ENCODE measurements at places on chromosomes 2 and 18.

DNA sequence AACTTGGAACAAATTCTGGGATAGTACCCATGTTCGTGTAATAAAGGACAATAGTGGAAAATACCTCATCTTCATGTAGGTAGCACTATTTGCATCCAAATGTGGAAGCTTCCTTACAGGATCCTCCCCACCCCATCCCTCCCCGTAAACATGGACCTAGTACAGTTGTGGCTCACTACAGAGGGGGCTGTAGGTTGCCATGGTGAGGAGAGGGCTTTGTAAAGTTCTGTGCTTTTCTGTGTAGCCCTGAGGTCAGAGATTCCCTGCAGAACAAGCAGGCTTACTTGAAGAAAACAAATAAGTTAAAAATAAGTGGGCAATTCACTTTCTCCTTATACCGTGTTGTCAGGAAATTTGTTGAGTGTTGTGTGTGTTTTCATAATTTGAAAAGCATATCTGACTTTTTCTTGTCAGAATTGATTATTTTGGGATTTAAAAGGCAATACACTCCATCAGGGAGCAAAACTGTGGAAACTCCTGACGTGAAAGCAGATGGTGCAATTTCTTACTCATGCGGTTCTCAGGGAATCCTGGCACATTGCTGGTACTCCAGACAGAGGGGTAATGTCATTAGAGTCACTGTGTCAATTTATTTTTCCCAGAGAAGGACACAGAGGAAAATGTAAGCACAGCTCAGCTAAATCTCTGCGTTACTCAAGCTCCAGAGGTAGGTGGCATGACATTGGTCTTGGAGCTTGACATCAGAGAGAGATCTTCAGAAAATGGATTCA is 174.2 kb upstream of the LHCGR start:
- no peak for DNase-seq

- no peak for DNase-seq
These were observed 2110.3 kb upstream of the CELF4 start for GRCh38 chr18:39675906-39676305.

- DNase-seq: no peak
These were observed 176.5 kb downstream of the LRRTM1 start for GRCh38 chr2:80128080-80128479.

DNA sequence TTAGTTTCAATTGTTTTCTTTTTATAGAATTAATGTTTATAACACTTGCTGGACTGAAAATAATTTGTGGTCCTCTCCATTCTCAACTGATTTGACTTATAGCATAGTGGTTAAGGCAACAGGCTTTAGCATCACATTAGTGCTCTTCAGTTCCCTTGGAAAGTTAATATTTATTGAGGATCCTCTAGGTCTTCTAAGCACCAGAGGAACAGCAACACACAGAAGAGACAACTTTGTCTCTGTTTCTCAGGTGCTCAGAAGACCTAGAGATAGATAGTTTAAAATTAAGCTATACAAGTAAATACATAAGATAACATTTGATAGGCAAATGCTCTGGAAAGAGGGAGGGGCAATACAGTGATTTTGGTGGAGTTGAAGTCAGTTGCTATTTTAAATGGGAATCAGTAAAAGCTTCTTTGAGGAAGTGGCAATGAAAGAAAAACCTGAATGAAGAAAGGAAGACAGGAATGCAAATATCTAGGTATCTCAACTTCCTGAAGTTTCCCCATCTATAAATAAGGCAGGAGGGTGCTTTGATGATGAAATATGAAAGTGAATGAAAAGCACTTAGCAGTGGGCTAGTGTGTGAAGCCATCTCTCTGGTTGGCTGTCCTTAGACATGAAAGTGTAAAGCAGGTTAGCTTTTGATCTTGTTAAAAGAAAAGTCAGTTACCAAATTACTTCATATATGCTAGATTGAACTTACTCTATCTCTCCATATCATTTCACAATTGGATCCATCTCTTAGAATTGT is 7.9 kb downstream of the NEUROD1 start:
- DNase-seq: no peak

- peak; percentile 43 for DNase-seq
These were observed 16.0 kb upstream of the MARCHF4 start for GRCh38 chr2:216388046-216388884.

GRCh38 chr2:239259603-239260298 is 141.1 kb downstream of the HDAC4 start:
- no peak for DNase-seq

- no peak for DNase-seq
These were observed 152.8 kb downstream of the FHOD3 start for GRCh38 chr18:36450264-36450663.

DNA sequence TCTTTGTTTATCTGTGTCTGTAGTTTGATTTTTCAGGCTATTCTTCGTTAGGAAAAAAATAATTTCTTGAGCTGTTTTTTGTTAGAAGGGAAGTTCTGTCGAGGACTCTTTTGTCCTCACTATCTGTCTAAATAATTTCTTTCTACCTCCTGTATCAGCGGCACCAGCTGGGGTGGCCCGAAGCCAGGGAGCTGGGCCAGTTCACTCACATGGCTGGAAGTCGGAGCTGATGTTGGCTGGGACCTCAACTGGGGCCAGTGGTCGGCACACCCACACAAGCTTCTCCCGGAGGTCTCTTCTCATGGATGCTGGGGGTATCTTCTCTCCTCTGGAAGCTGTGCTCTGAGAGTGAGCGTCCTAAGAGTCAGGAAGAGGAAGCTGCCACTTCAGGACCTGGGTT is 8.0 kb upstream of the PDIA6 start:
- DNase-seq: no peak

DNA sequence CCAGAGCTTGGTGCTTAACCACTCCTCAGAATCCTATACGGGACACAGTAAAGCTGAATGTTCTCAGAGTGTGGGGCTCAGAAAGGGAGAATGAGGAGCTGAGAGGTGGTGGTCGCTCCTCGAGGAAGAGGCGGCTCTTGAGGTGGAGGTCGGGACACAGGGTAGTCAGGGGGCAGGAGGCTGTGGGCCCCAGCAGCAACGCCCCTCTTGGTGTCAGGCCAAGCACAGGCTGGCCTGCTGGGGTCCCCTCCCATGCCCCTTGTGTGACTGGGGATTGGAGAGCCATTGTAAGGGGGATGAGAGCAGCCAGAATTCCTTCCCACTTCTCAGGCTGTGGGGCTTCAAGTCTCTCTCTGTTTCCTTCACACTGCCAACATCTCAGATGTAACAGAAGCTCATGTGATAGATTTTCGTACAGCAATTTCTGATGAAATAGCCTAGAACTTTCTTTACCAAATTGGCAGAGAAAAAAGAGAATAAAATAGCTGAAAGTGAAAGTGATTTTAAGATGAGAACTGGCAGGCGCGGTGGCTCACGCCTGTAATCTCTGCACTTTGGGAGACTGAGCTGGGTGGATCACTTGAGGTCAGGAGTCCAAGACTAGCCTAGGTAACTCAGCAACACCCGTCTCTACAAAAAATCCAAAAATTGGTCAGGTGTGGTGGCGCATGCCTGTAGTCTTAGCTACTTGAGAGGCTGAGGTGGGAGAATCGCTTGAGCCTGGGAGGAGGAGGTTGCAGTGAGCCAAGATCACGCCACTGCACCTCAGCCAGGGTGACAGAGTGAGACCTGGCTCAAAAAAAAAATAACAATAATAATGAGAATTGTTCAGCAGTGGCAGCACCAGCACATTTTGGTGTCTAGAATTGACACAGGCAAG is 61.1 kb upstream of the RPL31 start:
- no peak for DNase-seq

DNA sequence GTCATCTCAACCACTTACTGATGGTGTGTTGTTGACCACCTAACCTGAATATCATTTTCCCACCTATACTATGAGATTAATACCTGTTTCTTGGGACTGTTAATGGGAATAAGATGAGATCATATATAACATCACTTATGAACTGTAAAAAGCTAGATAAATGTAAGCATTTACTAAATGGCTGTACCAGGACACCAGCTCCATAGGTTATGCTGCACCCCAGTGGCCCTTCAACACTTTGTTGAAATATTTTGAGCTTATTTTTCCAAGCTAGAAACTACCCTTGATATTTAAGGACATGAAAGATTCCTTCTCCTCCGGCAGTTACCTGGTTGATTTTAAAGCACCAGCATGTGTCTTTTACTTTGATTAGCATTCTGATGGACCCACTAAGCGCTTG is 138.0 kb upstream of the CDCA7 start:
- DNase-seq: no peak

DNA sequence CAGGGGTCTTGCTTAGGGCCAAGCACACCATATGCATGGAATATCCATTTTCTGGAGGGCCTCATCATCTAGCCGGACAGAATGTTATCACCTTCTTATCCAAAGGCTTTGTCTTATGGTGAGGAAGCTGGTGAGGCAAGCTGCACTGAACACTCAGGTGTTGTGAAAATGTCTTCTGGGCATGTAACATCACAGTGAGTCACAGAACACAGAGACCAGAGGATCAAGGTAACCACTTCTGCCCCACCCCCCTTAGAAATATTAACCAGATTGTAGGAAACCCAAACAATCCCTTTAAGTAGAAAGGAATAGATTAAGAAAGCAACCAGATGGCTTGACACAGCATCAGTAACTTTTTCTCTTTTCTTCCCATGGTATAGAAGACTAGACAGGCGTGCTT is 51.1 kb downstream of the MYO5B start:
- no peak for DNase-seq

GRCh38 chr2:162242586-162243280 is 512 bp downstream of the FAP start:
- no peak for DNase-seq

GRCh38 chr2:227643990-227644551 is 22.5 kb upstream of the SCYGR5 start:
- DNase-seq: no peak

DNA sequence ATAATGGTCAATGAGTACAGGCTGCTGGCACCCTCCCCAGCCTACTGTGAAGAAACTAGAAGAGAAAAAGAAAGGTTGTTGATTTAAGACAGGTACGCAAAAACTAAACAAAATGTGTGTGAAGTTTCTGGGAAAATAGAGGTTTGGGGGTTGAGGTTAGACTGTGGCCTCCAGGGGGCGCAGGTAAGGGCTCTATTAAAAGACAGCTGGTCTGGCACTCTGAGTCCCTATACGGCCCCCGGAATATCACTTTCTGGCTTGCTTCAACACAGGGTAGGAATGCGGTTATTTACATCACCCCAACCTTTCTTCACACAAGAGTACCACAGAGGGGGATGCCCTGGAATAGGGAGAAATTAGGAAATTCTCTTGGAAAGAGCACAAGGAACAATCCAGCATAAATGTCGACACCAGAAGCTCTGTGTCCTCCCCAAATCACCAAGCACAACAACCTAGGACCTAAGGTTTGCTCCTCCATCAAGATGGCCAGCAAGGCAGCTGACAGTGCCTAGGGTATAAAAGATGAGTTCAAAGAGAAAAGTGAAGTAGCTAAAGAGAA is 480.8 kb upstream of the KLHL29 start:
- DNase-seq: peak; percentile 6

GRCh38 chr2:227657199-227657845 is 9.3 kb upstream of the SCYGR5 start:
- DNase-seq: no peak

DNA sequence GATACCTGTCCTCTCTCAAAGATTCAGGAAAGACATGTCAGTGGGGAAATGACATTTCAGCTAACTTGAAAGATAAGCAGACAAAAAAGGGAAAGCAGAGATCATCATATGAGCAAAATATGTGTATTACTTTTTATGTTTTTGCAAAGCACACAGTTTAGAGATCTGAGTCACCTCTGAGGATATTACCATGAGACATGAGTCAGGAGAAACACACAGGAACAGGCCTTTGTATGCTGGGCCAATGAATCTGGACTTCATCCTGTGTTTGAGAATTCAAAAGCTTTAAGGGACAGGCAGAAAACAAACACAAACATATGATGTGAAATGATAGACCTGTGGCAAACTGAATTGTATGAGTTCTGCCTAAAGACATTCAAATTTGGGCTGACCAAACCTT is 306.0 kb upstream of the EPC2 start:
- DNase-seq: no peak

- no peak for DNase-seq
These were observed 390 bp downstream of the PCARE start for GRCh38 chr2:29073933-29074332.

DNA sequence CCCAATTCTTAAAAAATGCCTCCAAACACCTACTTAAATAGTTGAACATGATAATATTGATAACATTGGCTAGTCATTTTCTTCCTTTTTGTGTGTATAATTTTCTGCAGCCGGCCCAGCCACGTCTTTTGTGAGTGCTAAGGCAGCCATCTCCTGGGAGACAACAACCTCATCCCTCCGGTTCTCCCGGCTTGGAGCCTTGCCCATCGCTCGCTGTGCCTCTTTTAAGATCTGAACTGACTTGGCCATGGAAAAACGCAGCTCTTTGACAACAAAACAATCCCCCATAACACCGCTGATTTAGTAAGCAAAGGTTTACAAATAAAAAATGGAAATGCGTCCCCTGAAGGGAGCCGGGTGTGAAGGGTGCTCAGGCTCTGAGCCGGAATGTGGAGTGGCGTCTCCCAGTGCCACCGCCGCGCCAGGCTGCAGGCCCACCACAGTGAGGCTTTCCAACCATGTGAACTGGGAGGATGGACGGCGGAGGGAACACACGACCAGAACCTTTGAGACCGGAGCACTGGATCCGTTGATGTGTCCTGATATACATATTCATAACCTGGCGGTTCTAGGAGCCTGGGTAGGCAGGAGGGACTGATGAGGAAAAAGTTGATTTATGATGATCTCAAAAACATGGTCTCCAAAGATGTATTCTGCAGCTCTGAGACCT is 87.4 kb downstream of the SMIM21 start:
- no peak for DNase-seq

DNA sequence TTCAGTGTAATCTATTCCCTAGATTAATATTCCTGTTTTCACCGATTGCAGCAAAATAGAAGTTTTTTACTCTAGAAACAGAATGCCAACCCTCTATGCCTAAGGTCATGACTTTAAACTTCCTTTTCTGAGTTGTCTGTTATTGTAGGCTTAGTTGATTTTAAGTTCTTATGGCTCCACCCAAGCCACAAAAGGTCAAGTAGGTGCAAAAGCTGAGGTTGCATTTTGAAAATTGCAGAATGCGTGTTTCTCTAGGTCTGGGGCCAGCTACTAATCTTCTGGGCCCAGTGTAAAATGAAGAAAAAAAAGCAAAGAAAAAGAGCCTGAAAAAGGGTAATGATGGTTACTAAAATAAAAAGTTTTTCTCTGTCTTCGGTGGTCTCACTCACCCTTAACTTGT is 635.7 kb upstream of the FAM98A start:
- DNase-seq: no peak

GRCh38 chr18:63963615-63964256 is 6.1 kb upstream of the SERPINB8 start:
- DNase-seq: peak; percentile 22

- DNase-seq: no peak
These were observed 87.2 kb upstream of the ATP8B1 start for GRCh38 chr18:57890266-57890665.

DNA sequence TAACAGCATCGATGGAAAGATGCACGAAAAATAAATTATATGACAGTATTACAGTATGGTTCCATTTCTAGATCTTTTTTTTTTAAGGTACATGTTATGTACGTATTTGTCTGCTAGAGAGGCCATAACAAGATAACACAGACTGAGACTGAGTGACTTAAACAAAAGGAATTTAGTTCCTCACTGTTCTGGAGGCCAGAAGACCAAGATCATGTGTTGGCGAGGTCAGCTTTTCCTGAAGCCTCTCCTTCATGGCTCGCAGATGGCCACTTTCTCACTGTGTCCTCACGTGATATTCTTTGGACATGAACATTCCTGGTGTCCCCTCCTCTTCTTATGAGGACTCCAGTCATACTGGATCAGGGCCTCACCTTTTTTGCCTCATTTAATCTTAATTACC is 177.4 kb downstream of the CAPN13 start:
- no peak for DNase-seq

- no peak for DNase-seq
These were observed 40.4 kb upstream of the MTIF2 start for GRCh38 chr2:55309446-55309845.
